ENCODE measurements at places on chromosomes 7 and 10. TPM values are rescaled to one million over a fixed set of nuclear protein-coding genes. Genes with fewer than 3 reads are reported as not detected.

- no peak for DNase-seq
These were observed 23.6 kb upstream of the PFKP start for GRCh38 chr10:3043512-3044368.

DNA sequence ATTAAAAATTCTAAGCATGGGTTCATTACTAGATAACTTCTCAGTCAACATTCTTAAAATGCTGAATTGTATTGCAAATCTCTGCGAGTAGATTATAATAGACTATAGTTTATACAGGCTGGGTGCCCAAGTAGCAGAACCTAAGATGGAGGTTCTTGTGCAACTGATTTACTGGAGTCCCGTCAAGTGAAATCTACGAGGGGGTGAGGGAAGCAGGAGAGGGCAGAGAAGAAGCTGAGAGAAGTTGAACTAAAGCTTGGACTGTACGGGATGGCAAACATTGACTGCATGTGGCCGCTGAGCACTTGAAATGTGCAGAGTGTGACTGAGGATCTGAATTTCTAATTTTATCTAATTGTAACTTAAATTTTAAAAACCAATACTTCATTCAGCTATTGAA is 124.5 kb downstream of the CTNNA3 start:
- DNase-seq, result no peak

DNA sequence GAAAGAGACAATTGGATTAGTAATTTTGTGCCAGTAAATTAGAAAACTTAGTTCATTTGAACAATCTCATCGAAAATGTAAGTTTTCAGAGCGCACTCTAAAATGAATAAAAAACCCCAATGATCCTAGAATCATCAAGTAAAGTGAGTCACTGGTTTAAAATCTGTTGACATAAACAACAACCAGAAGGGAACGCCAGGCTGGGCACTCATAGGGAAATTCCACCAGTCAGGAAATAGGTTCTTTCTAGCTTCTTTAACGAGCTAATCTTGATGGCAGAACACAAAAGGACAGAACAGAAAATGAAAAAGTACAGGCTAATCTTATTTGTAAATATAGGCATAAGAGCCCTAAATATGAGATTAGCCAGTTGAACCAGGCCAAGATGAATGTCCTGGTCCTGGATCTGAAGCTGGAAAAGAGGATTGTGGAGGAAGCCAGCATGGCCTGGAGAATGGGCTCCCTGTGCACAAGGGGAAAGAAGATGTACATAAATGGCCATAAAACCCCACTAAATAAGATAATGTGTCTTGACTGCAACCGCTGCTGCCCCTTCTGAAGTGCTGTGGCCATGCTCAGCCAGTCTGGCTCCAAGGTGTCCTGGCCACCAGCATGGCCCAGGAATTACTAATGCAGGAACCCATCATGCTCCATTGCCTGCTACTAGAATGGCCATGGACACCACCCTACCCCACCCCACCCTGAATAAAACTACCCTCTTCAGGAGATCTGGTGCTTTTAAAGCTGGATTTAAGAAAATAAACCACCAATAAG is 114.0 kb downstream of the WDFY4 start:
- no peak for DNase-seq

DNA sequence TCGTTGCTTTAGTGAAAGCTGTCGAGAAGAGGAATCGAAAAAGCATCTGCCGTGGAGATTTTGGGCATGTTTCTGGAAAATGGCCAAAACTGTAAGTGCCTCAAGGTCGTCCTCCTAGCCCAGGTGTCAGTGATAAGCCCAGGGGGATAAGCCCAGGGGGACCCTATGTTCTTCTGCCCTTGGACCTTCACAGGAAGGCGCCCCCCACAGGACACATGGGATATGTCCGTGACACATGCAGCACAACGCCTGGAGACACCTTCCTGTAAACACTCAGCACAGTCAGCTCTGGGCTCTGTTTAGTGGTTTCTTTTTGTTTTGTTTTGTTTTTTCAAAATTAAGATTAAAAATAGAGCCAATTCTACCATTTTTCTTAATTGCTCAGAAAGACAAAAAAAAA is 272.7 kb downstream of the KLF6 start:
- DNase-seq, result no peak

Gene SCIN
- total RNA-seq, result 0.49 TPM

- DNase-seq, result no peak
These were observed 8.3 kb upstream of the DENND10 start for GRCh38 chr10:119095640-119096039.

Gene MYO3A
- under 0.01 TPM for total RNA-seq

Gene SKIDA1
- total RNA-seq, result 5.3 TPM

DNA sequence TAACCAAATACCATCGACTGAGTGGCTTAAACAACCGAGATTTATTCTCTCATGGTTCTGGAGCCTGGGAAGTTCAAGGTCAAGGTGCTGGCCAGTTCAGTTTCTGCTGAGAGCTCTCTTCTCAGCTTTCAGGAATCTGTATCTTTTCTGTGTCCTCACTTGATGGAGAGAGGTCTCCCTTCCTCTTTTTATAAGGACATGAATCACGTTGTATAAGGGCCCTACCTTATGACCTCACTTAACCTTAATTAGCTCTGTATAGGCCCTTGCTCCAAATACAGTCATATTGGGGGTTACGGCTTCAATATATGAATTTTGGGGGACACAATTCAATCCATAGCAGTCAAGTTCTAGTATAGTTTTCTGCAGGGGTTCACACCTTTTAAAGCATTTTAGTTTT is 135.2 kb upstream of the ADO start:
- DNase-seq, result no peak

DNA sequence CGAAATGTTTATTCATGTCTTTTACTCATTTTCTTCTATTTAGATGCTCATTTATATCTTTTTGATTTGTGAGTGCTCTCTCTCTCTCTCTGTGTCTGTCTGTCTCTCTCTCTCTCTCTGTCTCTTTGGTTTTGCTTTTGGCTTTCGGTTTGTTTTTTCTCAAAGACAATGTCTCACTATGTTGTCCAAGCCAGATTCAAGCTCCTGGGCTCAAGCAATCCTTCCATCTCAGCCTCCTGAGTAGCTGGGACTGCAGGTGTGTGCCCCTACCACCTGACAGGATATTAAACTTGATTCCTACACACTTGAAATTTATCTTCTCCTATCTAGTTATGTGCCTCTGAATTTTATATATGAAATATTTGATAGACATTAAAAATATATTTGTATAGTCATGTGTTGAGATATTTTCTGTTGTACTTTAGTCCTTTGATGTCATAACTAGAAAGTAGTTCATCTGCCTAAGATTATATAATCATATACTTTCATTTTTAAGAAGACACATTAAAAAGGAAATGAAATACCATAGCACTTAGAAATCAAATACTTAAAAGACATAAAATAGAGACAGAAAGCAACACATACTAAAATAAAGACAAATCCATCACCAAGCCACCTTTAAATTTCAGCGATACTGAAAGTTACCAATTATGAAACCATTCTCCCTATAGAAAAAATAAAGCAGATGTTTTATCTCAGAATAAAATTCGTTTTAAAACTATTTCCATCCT is 68.1 kb upstream of the SFMBT2 start:
- no peak for DNase-seq

- no peak for DNase-seq
These were observed 169.2 kb downstream of the SEMA3A start for GRCh38 chr7:84025332-84025927.

Gene EIF3B
- 94.0 TPM for total RNA-seq

Gene PNLIPRP3
- total RNA-seq, result 1.1 TPM

Gene SLC25A13
- 24.2 TPM for total RNA-seq

Gene DDC
- 0.85 TPM for total RNA-seq

GRCh38 chr7:132666774-132667172 is 90.5 kb upstream of the PLXNA4 start:
- DNase-seq, result no peak

Gene ENKUR
- not detected for total RNA-seq

GRCh38 chr7:73734619-73735527 is 3.7 kb downstream of the ABHD11 start:
- DNase-seq, result no peak

DNA sequence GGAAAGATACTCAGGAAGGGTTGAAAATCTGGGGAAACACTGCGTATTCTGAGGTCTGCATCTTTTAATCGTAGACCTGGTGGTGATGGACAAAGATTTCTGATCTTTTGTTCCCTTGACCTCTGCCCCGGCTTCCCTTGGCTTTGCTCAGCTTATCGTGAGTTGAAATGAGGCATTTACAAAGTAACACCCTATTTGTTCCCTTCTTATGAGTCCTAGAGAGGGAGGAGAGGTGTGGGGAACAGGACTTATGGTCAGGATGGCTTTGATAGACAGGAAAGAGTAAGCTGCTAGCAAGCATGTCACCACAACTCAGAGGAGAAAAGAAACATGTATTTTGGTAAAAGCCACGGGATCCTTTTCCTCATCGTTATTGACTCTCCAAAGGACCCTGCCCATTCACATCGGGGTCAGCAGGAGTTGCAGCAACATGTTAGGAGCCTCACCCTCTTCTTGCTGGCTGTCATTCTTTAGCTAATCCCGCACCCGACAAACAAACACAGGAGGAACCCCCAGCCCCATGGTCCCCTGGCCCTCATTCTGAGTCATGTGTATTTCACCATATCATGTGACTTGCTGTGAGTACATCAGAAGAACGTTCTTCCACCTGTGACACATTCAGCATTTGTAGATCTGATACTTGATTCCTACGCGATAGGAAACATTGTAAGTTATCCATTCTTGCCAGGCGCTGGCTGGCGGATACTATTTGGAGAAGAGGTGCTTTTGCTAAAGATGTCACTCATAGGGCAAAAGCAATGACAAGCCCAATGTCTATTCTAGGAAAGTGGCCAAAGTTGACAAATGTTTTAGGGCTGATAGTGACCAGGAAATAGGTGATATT is 170.1 kb downstream of the RTKN2 start:
- DNase-seq, result no peak

Gene CNNM2
- total RNA-seq, result 12.2 TPM

Gene PNLIP
- not detected for total RNA-seq

- no peak for DNase-seq
These were observed 125.2 kb downstream of the TACC2 start for GRCh38 chr10:122113945-122114747.

DNA sequence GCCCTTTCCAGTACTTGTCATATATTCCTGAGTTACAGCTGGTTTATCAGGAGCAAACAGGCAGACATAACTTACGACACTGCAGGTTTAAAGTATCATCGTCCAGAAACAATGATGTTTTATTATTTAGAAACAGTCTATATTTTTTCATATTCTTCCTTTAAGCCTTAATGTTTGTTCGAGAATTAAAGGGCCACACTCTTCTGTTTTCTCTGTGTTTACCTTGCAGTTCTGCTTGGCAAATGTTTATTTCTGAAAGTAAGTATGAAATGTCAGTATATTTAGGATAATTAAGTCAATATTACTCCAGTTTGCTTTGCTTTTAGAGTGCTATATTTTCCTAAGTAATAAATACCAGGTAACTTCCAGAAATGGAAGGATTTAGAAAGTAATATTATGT is 115.1 kb downstream of the VTI1A start:
- DNase-seq, result no peak

Gene CCL24
- not detected for total RNA-seq

All from thoracic aorta (tissue), 2 donors.